ENCODE measurements at places on chromosomes 1 and 21. TPM values are rescaled to one million over a fixed set of nuclear protein-coding genes. Genes with fewer than 3 reads are reported as not detected.

DNA sequence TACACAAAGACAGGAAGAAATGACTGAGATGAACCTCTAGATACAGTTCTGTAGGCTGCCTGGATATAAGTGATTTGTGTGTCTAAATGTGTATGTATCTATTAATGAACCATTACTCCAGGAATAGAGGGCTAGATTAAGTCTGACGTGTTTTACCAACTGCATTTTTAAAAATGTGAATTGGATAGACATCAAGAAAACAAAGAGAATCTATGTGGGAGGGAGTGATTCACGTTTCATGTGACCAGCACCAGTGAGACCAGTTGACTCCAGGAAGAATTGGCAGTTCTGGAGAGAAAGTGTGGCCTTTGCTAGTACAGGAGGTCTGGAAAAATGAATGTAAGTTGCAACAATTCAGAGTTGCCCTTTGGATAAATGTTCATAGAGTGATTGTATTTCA is 53.4 kb upstream of the RGS21 start:
- peak; percentile 91 for DNase-seq

Gene ABCD3
- 45.3 TPM for total RNA-seq

- peak; percentile 9 for DNase-seq
These were observed 3.1 kb upstream of the CDKN2C start for GRCh38 chr1:50966991-50967390.

- peak; percentile 19 for DNase-seq
These were observed 448 bp downstream of the GATAD2B start for GRCh38 chr1:153922076-153922971.

DNA sequence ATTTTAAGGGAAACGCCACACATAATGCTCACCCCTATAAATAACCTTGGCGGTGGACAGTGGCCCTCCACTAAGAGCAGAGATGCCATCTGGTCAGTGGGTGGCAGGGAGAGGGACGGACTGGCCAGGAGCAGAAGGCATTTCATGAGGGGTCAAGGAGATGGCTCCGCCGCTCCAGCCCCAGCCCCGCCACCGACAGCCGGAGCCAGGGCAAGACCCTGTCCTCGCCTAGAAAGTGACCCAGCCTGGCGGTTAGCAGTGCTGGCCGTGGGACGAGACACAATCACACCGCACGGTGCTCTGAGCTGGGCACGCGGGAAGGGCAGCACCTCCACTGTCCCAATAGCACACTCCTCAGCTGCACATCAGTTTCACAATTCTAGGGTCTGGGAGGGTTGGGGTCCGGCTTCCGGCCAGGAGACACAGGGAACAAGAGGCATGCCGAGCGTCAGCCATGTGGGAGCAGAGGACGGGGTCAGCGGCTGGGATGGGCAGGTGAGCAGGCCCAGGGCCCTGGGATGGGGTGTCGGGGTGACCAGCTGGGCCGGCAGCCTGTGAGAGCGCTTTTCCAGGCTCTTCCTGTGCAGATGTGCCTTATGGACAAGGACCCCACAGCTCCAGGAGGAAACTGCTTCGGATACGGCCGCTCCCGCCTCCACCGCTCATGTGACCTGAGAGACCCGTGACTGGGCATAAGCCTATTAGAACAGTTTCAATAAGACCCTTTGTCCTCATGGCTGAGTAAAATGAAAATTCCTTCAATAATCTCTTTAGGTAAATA is 5.7 kb downstream of the SLC19A1 start:
- no peak for DNase-seq

- no peak for DNase-seq
These were observed 118.5 kb downstream of the UCHL5 start for GRCh38 chr1:192940658-192941057.

Gene SAMD13
- 0.98 TPM for total RNA-seq

- no peak for DNase-seq
These were observed 199.9 kb downstream of the LYPLAL1 start for GRCh38 chr1:219373616-219373935.

Gene SPRR2B
- not detected for total RNA-seq

- DNase-seq: no peak
These were observed 184.4 kb downstream of the SIPA1L2 start for GRCh38 chr1:232445361-232446106.

Gene ACKR1
- not detected for total RNA-seq

- no peak for DNase-seq
These were observed 785.7 kb downstream of the ADGRL2 start for GRCh38 chr1:82586473-82586872.

DNA sequence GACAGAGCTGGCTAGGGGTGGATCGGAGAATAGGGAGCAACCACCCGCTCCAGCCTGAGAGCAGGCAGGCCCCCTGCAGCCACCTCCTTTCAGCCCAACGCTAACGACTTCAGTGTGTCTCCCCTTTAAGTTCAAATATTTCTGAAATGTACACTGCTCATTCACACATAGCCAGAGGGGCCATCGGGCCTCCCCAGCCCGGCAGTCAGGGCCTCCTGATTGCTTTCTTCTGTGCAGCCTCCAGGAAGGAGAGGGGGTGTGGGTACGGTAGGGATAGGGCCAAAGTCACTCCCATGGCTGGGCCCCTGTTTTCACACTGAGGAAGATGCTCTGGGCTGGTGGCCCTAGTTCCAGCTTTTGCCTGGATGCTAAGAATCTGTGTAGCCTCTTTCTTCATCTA is 64.8 kb downstream of the EPHB2 start:
- DNase-seq: no peak

GRCh38 chr1:2821966-2822620 is 20.6 kb upstream of the TTC34 start:
- DNase-seq: no peak

- no peak for DNase-seq
These were observed 13.0 kb upstream of the ELAVL4 start for GRCh38 chr1:50095716-50096115.

DNA sequence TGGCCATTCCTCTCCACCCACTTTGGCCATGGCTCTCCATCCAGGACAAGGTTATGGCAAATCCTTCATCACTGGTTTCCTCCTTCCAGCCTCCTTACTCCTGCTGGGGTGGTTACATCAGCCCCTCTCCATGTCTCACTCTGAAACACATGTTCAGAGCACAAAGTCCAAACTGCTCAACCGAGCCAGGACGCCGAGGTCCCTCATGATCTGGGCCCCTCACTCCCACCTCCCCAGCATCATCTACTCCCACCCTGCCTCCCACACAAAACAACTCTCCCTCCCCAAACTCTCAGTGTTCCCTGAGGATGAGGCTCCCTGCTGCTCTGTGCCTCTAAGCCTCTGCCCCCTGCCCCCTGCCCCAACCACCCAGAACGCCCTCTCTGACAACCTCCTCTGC is 33.3 kb upstream of the ZBTB40 start:
- no peak for DNase-seq

- DNase-seq: peak; percentile 70
These were observed 78.9 kb upstream of the RAB4A start for GRCh38 chr1:229192031-229192430.

- peak; percentile 84 for DNase-seq
These were observed 4.5 kb downstream of the ADARB1 start for GRCh38 chr21:45078877-45079281.

- DNase-seq: no peak
These were observed 22.9 kb downstream of the HYI start for GRCh38 chr1:43430831-43431230.

Gene CITED4
- 1.8 TPM for total RNA-seq

DNA sequence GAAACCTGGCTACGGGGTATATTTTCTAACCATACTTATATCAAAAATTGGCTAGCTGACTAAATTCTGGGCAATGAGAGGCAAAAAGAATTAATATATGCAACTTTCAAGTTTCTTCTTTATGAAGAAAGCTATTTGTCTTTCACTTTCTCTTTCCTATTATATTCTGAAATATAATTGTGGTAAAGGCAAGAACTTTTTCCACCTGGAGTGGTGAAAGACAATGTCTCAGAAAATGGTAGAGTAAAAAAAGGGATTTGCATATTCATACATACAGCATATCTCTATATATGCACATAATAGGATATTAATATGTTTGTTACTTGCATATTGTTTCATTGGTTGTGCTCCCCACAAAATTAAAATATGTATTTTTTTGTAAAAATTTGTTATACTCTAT is 793.8 kb downstream of the PLA2G4A start:
- no peak for DNase-seq

Gene SPRR1A
- not detected for total RNA-seq

Measured in LHCN-M2 (cell line).